Sigmoid colon (tissue), 7 donors: ENCODE measurements at places on chromosomes 5 and 9. TPM values are rescaled to one million over a fixed set of nuclear protein-coding genes. Genes with fewer than 3 reads are reported as not detected.

DNA sequence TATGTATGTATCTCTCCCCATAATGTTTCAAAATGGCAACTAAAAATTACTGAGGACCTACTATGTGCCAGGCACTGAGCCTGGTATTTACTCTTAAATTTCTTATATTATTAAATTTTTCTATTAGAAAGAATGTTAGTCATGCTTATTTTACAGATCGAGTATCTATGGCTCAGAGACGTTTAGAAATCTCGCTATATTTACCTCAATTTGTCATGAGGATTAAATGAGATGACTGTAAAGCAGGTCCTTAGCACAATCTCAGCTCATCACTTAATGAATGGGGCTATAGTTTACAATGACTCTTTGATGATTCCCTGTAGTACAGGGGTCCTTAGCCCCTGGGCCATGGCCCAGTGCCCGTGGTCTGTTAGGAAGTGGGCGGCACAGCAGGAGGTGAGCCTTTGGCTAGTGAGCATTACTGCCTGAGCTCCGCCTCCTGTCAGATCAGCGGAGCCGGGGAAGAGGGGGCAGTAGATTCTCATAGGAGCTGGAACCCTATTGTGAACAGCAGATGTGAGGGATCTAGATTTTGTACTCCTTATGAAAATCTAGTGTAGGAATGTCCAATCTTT lies 15.5 kb downstream of the ENC1 start:
- DNase-seq, result no peak

- no peak for DNase-seq
Observed at GRCh38 chr5:108141676-108142075, 240.2 kb downstream of the FBXL17 start.

DNA sequence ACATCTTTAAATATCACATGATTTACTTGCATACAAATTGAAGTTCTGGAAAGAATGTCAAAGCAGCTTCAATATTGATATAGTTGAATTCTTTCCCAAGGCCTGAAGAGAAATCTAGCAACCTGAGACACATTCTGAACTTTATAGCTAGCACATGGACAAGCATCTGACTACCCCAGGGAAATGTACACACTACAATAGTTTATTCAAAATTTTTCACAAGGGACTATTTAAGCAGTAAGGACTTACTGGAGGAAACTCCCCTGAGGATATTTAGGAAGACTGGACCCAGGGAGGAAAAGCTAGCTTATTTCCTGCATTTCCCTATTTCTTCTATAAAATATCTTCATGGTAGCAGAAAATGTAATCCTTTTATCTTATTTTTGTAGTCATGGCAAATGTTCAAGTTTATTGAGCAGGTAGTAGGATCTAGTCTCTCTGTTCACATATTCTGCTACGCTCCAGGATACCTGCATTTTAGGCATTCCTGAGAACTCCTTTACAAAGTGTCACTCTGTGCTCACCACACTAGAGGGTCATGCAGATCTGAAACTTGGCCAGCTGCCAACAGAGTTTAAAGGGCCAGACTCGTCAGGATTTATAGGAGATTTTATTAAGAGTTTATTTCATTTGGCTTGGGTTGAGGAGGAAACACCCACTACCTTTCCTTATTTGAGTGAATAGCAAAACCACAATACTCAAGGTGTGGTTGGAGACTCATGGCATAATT lies 348.4 kb upstream of the FTMT start:
- DNase-seq, result no peak

Gene SYNPO
- 13.3 TPM for total RNA-seq
